ENCODE measurements at places on chromosomes 1 and 21.

- DNase-seq, result peak; percentile 27
Observed at GRCh38 chr1:161138431-161138830, 6.0 kb upstream of the DEDD start.

GRCh38 chr1:178938101-178938958, 67.5 kb upstream of the ANGPTL1 start:
- DNase-seq, result no peak

GRCh38 chr1:24878045-24878444, 52.0 kb downstream of the RUNX3 start:
- DNase-seq, result no peak

- DNase-seq, result no peak
Observed at GRCh38 chr1:60066001-60066400, 7.6 kb downstream of the C1orf87 start.

GRCh38 chr1:86382878-86383277, 13.2 kb downstream of the ODF2L start:
- peak; percentile 33 for DNase-seq

GRCh38 chr1:47175227-47175934, 14.5 kb downstream of the PDZK1IP1 start:
- peak; percentile 58 for DNase-seq

GRCh38 chr1:223835754-223836153, 10.0 kb downstream of the TP53BP2 start:
- DNase-seq, result peak; percentile 65

- DNase-seq, result no peak
Observed at GRCh38 chr1:4144349-4144971, 244.4 kb upstream of the C1orf174 start.

DNA sequence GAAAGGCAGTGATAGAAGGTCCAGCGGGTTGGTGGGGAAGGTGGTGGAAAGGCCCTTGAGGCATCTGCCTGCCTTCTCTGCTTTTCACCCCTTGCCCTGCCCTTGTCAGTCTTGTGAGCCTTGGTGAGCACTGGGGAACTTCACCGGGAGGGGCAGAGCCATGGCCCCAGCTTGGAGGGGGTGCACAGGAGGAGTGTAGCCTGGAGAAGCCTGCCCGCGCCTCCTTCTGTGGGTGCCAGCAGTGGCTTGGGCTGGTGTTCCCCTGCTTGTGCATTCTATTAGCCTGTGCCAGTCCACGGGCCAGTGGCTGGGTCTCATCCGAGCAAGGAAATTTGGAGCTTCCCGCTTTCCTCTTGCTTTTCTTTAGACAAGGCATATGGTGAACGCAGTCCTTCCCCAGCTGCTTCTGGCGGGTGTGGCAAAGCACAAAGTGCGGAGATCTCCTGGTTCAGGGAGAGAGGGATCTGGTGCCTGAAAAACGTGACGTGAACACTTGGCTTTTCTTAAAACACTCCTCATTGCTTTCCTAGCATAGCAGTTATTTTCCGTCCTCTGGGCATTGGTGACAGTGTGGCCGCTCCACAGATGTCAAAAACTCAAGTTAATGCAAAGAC, 10.6 kb upstream of the B3GALT5 start:
- no peak for DNase-seq

DNA sequence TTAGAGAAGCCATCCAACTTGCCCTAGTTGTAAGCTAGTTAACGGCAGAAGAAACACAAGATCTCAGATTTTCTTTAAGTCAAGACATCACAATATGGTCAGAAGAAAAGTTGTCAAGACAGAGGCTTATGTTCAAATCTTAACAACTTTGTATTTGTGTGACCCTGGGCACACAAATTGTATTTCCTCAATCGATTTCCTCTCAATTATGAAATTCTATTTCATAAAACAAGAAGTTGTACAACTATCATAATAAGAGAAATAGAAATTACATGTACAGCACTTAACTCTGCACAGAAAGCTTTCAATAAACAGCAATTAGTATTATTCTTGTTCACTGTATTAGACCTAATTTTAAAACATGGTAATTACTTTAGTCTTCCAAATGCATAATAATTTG, 62.9 kb upstream of the SDC3 start:
- peak; percentile 33 for DNase-seq

DNA sequence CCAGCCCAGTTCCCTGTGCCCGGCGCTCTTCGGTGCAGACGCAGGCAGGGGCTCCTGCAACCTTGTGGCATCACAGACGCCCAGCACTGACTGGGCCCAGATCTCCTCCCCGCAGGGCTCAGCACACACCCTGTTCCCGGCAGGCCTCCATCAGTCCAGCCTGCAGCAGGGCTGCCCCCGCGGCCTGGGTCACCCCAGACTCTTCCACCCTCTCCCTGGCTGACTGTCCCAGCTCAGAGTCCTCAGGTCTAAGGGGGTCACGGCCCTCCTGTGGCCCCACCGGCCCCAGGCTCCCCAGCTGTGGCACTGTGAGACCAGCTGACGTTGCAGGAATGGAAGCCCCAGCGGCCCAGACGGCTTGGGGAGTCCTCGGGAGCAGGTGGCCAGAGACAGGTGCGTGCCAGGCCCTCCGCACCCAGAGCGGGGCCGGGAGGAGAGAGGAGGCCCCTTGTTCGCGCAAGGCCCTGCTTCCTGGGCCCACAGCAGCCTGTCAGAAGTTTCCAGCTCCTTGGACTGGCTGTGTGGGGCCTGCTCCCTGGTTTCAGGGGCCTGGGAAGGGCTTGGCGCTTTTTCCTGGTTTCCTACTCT, 4.2 kb downstream of the B3GALT6 start:
- no peak for DNase-seq

- DNase-seq, result peak; percentile 50
Observed at GRCh38 chr1:2554621-2555387, 1.4 kb upstream of the TNFRSF14 start.

DNA sequence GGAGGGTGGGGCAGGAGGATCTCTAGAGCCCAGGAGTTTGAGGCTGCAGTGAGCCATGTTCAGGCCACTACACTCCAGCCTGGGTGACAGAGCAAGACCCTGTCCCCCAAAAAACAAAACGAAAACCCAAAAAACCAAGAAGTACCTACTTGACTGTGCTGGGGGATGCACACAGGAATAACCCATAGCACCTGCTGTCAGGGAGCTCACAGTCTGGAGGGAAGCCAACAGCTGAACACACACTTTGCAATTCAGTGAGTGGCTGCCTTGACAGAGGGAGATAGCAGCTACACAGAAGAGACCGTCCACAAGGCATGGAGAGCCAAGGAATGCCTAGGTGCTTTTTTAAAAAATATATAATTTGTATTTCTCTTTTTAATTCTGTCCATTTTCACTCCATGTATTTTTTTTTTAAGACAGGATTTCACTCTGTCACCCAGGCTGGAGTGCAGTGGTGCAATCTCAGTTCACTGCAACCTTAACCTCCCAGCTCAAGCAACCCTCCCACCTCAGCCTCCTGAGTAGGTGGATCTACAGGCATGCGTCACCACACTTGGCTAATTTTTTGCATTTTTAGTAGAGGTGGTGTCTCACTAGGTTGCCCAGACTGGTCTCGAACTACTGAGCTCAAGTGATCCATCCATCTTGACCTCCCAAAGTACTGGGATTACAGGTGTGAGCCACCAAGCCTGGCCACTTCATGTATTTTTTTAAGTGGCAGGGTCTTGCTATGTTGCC, 68.7 kb downstream of the NID1 start:
- DNase-seq, result no peak

- DNase-seq, result no peak
Observed at GRCh38 chr21:16570856-16571255, 841.1 kb downstream of the USP25 start.

GRCh38 chr1:205597691-205598314, 34.0 kb downstream of the ELK4 start:
- no peak for DNase-seq

GRCh38 chr1:220431554-220432239, 96.2 kb upstream of the MARK1 start:
- DNase-seq, result no peak

- no peak for DNase-seq
Observed at GRCh38 chr1:57012315-57012714, 46.5 kb upstream of the C8B start.

DNA sequence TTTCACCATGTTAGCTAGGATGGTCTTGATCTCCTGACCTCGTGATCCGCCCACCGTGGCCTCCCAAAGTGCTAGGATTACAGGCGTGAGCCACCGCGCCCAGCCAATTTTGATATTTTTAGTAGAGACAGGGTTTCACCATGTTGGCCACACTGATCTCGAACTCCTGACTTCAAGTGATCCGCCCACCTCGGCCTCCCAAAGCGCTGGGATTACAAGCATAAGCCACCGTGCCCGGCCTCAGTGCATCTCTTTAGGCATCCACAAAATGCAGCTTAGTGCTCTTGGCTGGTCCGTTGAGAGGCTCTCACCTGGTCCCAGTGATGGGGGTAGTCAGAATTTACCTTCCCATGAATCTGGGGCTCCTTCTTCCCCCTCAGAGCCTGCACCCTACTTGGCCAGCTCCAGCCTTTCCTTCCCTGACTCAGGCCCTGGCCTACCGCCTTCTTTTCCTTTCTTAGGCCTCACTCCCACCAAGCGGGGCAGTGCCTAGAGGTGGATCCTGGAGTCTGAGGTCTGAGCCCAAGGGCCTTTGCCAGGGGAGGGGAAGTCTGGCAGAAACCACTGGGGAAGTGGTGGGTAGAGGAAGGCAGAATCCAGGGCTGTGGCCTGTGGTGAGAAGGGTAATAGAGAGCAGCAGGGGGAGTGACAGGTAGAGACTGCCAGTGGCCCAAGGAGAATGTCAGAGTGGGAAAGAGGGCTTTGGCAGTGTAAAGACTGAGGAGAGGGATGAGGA, 3.7 kb downstream of the LENEP start:
- peak; percentile 72 for DNase-seq

DNA sequence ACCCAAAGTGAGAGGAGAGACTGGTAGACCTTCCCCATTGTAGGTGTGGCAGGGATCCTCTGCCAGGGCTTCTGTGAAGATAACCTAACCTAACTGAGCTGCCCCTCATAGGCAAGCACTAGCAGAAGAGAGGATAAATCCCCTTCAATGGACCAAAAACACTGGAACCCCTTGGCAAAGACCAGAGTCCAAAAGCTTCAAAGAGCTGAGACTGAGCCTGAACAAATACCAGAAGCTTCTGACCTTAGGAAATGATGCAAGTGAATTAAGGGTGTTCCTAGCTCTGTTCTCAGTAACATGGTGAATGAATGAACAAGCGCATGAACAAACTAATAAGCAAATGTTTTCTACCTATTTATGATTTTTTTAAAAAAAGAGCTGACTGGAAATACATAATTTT, 123.2 kb downstream of the RRAGC start:
- DNase-seq, result no peak

DNA sequence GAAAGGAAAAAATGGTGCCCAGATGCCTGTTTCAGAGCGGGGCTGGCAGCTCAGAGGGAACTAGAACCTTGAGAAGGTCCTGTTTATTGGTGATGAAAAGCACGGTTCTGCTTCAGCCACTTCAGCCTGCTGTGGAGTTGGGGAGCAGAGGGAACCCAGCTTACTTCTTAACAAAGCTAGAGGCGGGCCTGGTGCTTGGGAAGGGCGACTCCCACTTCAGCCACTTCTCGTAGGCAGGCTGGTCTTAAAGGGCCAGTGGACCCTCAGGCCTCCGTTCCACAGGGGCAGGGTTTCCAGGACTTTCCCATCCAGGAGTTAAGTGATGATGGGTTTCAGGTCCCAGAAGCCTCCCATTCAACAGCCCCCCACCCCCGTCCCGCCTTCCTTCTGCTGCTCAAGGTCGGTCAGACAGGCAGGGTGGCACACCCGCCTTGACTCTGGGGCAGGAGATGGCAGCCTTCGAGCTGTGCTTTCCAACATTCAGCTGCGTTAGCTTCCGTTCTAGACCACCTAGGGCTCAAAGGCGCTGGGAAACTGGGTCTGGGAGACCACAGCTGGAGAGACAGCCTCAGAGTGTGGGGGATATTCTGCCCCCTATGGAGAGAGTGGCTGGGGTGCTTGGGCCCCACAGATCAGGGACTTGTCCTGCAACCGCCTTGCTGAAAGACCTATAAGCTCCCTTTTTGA, 3.4 kb downstream of the RUNX3 start:
- peak; percentile 69 for DNase-seq

- DNase-seq, result no peak
Observed at GRCh38 chr1:214165850-214166374, 115.0 kb upstream of the SMYD2 start.

- peak; percentile 38 for DNase-seq
Observed at GRCh38 chr1:201254625-201255478, 28.5 kb upstream of the PKP1 start.

- DNase-seq, result no peak
Observed at GRCh38 chr1:213985209-213986019, 2.4 kb upstream of the PROX1 start.

- peak; percentile 72 for DNase-seq
Observed at GRCh38 chr1:35863881-35864625, 19.0 kb upstream of the AGO1 start.

DNA sequence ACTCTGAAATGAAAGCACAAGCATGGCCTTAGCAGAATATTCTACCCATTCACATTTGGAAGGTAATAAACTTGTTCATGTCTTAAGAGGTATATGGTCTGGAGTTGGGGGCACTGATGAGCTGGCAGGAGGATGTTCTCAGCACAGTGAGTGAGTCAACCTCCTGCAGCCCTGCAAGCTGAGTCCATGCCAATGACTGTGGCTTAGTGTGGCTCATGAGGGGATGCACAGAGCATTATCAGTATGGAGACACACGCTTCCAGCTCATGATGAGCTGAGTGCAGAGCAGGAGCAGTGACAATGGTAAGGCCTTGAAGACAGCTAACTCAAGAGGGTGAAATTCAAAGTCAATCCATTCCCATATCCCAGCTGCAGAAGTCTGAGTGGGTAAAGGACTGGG, 102.3 kb downstream of the TNFSF18 start:
- no peak for DNase-seq

DNA sequence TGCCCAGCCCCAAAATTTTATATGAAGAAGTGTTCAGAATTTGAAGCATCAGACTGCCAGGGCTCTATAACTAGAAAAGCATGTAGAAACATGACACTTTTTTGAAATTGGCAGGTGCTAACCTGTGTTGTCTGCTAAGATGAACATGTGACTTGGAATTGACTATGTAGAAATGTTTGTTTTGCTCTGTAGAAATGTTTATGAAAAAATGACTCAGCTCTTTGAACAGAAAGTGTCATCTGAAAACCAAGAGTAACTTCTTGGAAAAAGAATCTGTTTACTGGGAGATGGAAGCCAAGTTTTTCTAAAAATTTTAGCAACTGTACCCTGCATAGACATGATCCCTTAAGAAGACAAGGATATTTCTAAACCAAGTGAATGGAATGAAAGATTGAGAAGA, 59.2 kb downstream of the LHX9 start:
- peak; percentile 26 for DNase-seq

GRCh38 chr1:225526878-225527277, 99.0 kb upstream of the LBR start:
- no peak for DNase-seq

DNA sequence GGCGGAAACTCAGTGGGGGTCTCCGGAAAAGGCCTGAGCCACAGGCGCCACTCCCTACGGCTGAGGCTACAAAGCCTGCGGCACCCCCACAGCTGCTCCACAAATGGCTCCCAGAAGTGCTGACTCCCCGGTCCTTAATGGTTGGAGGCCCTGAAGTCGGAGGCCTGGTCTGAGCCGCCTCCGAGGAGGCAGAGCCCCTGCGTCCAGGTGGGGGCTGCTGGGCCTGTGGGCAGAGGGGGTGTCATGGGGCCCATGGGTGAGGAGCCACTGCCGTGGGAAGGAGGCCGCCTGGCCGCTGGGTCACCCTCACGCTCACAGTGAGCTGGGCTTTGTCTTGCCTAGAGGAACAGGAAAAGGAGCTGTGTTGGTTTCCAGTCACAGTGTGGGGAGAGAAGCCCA, 12.4 kb upstream of the COL18A1 start:
- no peak for DNase-seq

All from inflammatory macrophage (primary cell).